ENCODE measurements at places on chromosomes 4 and X.

GRCh38 chr4:62457356-62457755, 1257.2 kb downstream of the ADGRL3 start:
- DNase-seq, result no peak

DNA sequence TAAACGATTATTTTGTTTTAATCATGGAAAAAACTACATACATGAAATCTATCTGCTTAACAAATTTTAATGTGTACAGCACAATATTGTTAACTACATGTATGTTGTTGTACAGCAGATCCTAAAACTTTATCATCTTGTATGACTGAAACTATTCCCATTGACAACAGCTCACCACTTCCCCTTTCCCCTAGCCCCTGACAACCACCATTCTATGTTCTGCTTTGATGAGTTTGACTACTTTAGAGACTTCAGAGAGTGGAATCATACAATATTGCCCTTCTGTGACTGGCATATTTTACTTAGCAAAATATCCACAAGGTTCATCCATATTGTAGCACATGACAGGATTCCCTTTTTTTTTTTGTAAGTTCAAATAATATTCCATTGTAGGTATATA, 185.9 kb downstream of the CFAP299 start:
- DNase-seq, result no peak

DNA sequence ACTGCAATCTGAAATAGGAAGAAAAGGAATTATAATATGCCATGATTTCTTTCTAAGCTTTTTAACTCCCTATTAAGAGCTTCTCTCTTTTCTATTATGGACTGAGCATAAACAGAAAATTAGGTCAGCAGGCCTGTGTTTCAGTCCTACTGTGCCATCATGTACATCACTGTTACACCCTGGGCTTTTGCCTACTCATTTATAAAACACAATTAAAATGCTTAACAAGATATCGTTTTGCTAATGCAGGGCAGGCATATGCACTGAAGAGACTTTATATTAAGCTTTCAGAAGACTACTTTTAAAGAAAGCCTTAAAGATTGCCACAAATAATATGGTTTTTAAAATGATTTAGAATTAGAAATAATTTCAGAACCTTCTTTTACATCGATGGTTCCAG, 828 bp upstream of the BBS12 start:
- DNase-seq, result no peak

DNA sequence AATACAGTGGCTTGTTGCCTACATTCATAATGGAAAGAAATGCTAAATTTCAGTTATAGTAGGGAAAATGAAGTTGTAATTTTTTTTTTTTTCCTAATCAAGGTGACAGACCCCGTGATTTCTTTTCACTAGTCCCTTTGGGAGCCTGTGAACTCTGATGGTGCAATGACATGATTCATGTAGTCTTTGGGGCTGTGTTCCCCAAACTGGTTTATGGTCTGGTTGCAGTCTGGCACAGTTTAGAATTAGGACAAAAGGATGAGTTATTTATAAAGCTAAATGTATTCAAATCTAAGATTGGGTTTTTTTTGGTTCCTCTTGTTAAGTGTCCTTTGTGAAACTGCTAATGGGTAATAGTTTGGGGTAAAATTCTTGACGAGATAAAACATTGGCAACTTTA, 66.0 kb downstream of the REPS2 start:
- DNase-seq, result no peak

- DNase-seq, result no peak
Measured at GRCh38 chr4:3703677-3704521, 62.3 kb upstream of the ADRA2C start.

- DNase-seq, result no peak
Measured at GRCh38 chr4:76023389-76023788, at the start of gene CXCL10. CXCL10 (minus strand) TSS chr4:76023497; CDS start chr4:76023431, 66 bp downstream.

DNA sequence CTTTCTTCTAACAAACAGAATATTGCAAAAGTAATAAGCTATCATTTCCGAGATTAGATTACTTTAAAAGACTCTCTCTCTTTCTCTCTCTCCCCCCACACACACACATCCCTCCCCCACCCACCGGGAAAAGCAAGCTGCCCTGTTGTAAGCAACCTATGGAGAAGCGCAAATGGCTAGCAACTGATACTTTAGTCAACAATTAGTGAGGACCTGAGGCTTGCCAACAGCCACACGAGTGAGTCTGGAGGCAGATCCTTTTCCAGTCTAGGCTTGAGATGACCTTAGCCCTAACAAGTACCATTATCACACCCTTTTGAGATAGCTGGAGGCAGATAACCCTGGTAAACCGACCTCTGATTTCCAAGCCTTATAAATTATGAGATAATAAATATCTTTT, 19.7 kb upstream of the ADGRL3 start:
- DNase-seq, result no peak

GRCh38 chrX:113399506-113400192, 559.0 kb upstream of the AMOT start:
- peak; percentile 20 for DNase-seq

GRCh38 chrX:138771047-138771446, 59.5 kb upstream of the FGF13 start:
- no peak for DNase-seq

GRCh38 chr4:123418351-123418931, 21.8 kb downstream of the SPRY1 start:
- DNase-seq, result peak; percentile 92

DNA sequence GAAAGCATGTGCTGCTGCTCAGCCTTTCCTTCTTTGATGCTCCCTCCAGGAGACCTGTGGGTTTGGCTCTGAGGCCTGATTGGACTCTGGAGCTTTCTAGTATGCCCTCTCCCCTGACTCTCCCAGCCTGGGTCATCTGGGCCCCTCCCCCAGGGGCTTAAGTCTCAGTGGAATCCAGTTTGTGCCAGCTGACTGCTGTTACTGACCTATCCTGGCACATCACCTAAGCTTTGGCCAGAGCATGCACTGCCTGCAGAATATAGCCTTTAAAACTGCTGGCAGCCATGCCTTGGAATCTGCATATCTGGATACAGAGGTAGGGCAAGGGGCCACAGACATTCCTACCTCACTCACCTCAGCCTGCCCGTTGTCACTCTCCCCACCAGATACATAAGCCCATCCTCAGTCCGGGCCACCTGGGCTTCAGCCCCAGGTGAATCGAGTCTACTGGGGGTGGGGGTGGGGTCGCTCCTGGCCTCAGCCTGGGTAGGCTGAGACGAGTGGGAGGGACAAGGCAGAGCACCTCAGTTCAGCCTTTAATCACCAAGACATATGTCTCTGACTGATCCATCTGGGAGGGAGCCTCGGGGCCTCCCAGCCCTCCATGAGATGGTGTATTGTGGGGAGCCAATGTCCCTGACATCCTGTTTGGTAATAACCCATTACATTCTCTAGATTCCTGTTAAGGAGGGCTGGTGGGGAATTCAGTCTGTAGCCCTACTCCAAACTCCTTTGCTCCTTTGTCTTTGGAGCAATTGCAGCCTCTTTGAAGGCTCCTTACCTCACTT, 61.2 kb downstream of the STARD8 start:
- DNase-seq, result peak; percentile 57

- no peak for DNase-seq
Measured at GRCh38 chrX:149467461-149467860, 37.6 kb downstream of the IDS start.

DNA sequence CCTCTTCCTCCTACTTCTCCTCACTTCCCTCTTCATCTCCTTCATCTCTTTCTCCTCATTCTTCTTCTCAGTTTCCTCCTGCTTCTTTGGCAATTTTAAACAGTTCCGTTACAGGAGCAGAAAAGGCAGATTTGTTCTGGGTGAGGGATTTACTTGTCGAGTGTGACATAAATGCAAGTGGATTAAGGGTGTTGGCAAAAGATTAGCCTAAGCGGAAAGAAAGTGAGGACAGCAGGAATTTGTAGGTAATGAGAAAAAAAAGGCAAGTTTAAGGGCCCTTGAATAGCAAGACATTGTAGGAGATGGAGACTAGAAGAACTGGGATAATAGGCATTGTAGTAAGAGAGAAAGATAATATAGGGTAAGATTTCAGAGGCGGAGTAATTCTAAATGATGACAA, 841.6 kb downstream of the RAPGEF2 start:
- no peak for DNase-seq

GRCh38 chr4:48686369-48686768, 93.7 kb downstream of the FRYL start:
- no peak for DNase-seq

GRCh38 chr4:55781812-55782211, 37.8 kb upstream of the EXOC1L start:
- DNase-seq, result no peak
